ENCODE measurements at places on chromosomes 1 and 21.
A peak's percentile ranks its signal among the peaks of the same experiment; 100 is the strongest.

GRCh38 chr1:151716771-151717631 lies at the start of gene CELF3:
CELF3 (minus strand) TSS chr1:151716803; CDS start chr1:151716020, 783 bp downstream.
- no peak for DNase-seq

DNA sequence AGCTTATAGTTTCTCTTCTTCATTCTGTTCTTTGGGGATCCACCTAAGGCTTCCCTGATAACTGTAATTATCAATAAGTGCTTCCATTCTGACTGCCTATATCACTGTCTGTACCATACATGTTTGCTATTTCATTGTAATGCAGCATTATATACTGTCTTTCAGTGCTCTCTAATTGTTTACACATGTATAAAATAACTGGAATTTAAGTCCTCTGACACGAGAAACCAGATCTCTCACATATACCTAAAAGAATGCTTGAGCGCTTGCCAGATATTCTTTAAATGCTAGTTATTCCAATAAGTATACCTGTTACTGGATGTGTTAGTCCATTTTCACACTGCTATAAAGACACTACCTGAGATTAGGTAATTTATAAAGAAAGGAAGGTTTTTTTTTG lies 34.7 kb downstream of the CELF3 start:
- no peak for DNase-seq

GRCh38 chr1:24743404-24744211 lies 1.6 kb upstream of the CLIC4 start:
- no peak for DNase-seq

DNA sequence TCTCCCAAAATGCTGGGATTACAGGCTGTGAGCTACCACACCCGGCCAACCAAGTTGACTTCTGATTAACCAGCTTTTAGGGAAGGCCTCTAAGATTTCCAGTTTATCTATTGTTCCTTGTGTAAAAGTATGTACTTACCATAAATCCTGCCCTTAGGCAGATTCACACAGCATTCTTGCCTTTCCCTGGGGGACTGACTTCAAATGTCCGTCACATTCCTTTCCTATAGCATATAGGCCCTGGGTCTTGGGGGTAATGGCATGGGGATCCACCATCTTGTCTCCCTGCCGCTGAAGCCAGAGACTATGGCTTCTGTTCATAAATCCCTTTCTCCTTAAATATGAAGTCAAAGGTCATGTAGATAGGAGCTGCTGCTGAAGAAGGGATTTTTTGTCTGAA lies 872 bp upstream of the PINK1 start:
- DNase-seq = no peak

DNA sequence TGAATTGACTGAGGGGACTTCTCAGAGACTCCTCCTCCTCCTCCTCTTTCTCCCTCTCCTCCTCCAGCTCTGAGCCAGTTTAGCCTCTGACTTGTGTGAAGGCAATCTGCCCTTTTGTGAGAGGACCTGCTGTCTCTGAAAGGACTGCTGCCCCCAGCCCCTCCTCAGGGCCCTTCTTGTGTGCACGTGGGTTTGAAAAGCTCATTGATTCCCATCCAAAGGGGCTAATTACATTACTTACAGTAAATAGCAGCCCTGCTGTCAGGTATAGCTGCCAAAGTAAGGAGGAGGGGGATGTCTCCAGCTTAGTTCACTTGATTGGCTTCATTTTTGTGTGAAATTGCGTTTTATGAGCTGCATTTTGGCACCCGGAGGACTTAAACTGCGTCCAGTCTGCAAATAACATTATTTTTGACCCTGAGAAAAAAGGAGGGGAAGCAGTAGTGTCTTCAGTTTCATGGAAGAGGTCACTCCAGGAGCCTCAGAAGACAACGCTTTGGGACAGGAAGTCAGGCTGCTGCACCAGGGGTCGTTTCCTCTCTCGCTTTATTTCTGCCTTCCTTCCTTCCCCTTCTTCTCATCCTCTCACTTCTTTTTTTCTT lies 1.8 kb upstream of the LHX9 start:
- no peak for DNase-seq

GRCh38 chr1:9732123-9732971 lies 80.8 kb downstream of the PIK3CD start:
- no peak for DNase-seq

GRCh38 chr1:24206083-24206464 lies 19.0 kb upstream of the IFNLR1 start:
- no peak for DNase-seq

DNA sequence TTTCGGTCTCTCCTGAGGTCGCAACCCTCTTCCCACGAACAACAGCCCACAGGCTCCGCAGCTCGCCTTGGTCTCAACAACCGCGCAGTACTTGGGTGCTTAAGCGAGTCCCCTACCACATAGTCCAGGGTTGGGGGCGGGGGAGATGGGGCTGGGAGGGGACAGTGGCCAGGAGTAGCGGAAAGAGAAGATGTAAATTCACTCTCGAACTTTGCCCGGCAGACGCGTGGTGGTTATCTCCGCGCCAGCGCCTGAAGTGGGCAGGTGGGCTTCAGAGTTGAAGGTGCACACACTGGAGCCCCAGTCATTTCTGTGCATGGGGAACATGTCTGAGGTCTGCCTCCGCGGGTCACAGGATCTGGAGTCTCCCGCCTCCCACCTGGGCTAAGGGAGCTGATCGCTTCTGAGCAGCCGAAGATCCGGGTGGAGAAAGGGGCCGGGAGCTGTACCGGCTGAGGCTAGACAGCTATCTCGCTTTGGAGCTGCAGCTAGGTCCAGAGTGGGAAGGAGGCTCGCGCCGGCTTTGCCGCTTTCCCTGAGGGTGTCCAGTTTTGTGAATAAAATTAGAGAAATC lies 4.3 kb upstream of the FOXD2 start:
- DNase-seq = no peak

GRCh38 chr1:8660411-8660828 lies 157.0 kb downstream of the RERE start:
- no peak for DNase-seq

GRCh38 chr21:46307625-46308024 lies 16.0 kb downstream of the C21orf58 start:
- DNase-seq = no peak

DNA sequence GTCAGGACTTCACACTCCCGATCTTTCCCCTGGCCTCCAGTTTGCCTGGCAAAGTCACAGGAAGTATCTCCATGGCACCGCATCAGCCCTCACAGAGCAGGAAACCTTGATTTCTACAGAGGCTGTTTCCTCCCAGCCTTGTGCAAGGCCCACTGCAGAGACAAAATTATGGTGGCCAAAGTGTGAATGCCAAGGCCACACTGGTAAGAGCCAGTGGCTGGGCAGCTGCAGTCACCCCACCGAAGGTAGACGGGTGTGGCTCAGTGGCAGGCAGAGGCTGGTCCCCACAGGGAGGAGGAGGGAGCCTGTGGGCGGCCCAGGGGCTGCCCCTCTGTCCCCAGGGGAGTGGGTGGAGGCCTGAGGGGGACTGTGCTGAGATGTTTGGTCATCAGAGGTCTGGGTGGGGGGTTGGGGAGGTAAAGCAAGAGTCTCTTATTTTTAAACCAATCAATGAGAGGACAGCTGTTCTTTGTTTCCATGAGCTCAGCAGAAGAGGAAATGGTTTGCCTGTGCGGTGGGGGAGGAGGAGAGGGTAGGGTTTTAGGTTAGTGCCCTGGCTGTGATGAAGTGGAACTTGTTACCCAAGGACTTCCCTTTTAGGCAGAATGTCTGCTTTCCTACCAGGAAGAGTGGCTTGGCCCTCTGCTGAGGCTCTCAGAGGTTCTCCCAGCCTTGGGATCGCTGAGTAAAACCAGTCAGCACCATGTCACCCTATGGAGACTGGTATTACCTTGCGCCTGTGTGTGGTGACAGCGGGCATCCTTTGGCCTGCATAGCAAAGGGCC lies 18.0 kb upstream of the BTG2 start:
- peak; percentile 73 for DNase-seq

GRCh38 chr1:21638531-21639341 lies 30.4 kb downstream of the RAP1GAP start:
- peak; percentile 29 for DNase-seq

- no peak for DNase-seq
Observed at GRCh38 chr1:163055531-163055930, 13.6 kb upstream of the RGS4 start.

GRCh38 chr1:161071886-161072371 lies 2.2 kb upstream of the ARHGAP30 start:
- DNase-seq = peak; percentile 57

- DNase-seq = no peak
Observed at GRCh38 chr1:8120693-8121260, 94.7 kb upstream of the ERRFI1 start.

DNA sequence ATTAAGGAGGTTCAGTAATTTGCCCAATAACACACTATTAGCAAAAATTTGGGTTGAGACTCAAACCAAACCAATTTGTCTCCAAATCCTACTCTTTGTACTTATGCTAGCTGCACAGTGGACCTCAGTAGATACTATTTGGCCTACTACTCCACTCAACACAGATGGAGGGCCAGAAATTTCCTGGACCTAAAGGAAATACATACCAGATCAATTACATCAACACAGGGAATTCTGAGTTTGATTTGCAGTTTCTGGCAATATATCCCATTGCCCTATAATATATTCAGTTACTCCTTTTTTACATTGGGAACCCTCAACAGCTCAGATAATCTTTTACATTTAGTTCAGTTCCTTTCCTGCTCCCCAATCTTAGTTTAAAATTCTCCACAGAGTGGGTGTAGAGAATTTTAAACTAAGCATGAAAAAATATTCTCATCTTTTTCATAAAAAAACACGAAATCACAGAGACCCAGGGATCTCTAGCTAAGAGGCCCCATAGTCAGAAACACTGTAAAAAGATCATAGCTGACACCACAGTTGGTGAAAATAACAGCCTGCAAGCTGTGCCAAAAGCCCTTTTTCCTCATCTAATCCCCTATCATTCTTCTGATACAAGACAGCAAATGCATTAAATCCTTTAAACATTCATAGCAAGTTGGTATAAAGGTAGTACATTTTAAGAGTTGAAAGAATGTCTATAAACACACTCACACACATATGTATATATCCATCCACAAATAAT lies 317.7 kb upstream of the ESRRG start:
- DNase-seq = no peak

GRCh38 chr1:203880606-203881005 lies 19.2 kb downstream of the SNRPE start:
- DNase-seq = no peak

DNA sequence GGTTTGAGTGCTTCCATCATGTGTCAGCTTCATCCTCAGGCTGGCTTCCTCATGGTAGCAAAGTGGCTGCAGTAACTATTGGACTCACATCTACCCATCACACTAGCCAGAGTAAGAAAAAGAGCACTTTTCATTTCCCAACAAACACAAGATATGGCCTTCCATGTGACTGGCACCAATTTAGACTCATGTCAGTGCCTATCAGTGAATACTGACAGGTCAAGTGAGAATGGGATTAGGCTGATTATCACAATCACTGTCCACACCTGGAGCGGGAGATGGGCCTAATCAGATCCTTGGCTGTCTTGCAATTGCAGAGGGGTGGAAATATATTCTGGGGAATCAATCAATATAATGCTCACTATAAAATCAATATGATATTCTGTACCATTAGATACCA lies 2.9 kb upstream of the RABGAP1L start:
- no peak for DNase-seq

GRCh38 chr1:16175610-16176553 lies 20.0 kb upstream of the EPHA2 start:
- no peak for DNase-seq

- DNase-seq = no peak
Observed at GRCh38 chr1:217712925-217713597, 81.9 kb downstream of the SPATA17 start.

DNA sequence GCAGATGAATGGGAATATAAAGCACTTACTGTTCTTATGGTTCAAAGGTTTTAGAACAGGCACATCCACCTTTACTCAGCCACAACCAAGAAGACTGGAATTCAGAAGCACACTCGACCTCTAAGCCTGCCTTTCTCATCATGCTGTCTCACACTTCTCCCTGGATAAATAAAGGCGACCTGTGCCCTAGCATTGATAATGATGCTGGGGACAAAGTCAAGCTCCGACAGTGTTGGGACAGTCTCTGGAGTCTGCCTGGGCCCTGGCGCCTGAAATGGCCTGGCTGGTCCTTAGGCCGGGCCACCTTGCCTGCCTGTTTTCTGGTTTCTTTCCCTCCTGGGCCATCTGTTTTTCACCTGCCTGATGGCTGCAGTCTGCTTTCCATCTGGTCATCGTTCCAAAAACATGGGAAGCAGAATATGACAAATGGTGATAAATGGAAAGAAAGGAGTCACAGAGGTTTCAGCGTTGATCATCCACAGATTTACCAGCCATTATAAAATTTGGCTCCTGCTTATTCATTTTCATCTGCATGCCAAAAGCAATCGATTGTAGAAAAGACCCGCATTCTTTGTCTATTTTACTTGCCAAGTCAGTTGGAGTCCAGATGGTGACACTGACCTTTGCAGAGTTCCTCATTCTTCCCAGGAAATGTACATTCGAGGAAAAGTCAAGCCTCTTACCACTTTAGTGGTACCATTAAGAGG lies 91.2 kb upstream of the KCNJ15 start:
- no peak for DNase-seq

GRCh38 chr1:30172299-30172694 lies 551.1 kb downstream of the MATN1 start:
- DNase-seq = no peak

DNA sequence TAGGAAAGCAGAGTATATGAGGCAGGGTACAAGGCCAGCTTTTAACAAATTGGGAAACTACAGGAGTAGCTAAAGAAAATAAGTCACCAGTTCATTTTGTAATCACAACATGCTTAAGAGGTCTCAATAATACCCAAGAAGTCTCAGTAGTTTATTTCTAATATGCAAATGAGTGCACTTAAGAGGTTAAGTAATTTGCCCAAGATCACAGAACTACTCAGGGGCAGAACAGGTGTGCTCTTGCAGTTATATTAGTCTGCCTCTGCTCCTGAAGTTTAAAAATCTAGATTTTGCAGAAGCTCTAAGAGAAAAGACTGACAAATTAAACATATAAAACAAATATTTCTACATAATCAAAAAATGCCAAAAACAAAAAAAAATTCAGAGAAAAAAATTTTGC lies 6.9 kb downstream of the EPS15 start:
- DNase-seq = no peak

DNA sequence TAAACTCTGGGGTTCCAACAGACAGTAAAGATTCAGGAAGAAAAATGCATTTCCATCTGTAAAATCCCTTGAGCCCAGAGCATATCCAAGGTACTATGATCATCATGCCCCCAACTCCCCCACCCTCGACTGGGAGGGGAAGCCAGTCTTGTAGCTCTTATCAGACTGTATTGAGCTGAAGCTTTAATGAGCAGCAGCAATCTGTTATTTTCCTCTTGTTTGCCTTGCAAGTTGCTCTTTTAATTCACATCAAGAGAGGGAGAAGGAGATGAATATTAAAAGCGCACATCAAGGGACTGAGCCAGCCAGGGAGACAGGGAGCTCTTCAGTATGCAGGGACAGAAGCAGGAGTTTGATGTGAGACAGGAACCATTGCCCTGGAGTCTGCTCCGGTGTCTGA lies 52.5 kb upstream of the KCNA3 start:
- no peak for DNase-seq

DNA sequence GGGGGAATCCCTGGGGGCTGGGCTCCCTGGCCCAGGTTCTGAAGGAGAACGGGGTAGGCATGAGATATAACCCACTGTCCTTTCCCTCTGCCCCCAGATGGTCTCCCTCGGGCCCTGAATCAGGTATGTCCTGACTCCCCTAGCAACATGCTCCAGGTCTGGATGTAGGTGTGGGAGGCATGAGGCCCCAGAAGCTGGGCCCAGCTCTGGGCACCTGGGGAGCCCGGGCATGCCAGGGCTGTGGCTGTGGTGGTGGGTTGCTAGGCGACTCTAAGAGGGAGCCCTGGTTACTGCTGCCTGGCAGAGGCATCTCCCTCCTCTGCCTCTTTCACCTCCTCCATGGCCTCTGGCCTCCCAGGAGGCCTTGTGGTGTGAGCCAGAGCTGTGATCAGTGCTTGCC lies 16.2 kb downstream of the FOXO6 start:
- DNase-seq = no peak

GRCh38 chr1:165129568-165130164 lies 226.8 kb downstream of the LMX1A start:
- peak; percentile 57 for DNase-seq
